ENCODE measurements at places on chromosomes 7 and 10.

GRCh38 chr7:40015790-40016296 lies 65.8 kb downstream of the CDK13 start:
- no peak for DNase-seq

GRCh38 chr10:89213191-89213808 lies 6.2 kb upstream of the CH25H start:
- no peak for DNase-seq

- no peak for DNase-seq
Observed at GRCh38 chr10:32357056-32357735, 10.2 kb upstream of the EPC1 start.

- no peak for DNase-seq
Observed at GRCh38 chr10:114121031-114121430, 53.0 kb downstream of the CCDC186 start.

DNA sequence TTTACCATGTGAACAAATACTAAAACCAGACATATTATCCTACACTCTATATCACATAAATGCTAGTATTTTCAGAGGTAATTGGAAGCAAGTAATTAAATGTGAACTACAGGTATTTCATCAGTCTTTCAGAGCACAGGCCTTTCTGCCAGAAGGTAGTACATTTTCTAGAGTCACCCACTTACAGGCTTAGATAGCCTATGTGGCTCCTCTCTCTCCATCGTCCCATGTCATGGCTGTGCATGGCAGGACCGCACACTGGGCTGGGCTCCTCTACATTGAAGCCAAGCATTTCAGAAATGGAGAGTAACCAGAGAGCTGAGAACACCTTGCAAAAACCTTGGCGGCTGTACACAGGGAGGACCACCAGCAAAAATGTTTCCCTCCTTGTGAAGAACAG lies 49.7 kb downstream of the GFRA1 start:
- DNase-seq, result no peak

- peak; percentile 62 for DNase-seq
Observed at GRCh38 chr10:25174461-25175230, at the start of gene GPR158. Gene GPR158, plus strand, starts transcription at chr10:25175001. Its CDS starts 420 bp downstream, at chr10:25175421.

GRCh38 chr7:25894002-25894901 lies 257.7 kb upstream of the NFE2L3 start:
- peak; percentile 35 for DNase-seq

GRCh38 chr10:6815346-6815745 lies 235.3 kb upstream of the PRKCQ start:
- DNase-seq, result no peak

GRCh38 chr7:129334473-129334872 lies 99.8 kb upstream of the STRIP2 start:
- DNase-seq, result no peak

All from activated naive CD8-positive, alpha-beta T cell treated with anti-CD3 and anti-CD28 coated beads for 36 hours (primary cell).